HEK293T (cell line): ENCODE measurements at places on chromosomes 12 and 14.

GRCh38 chr14:53341324-53341723 lies 188.2 kb upstream of the DDHD1 start:
- DNase-seq = no peak

GRCh38 chr12:50220363-50220995 lies 53.3 kb upstream of the CERS5 start:
- DNase-seq = no peak

DNA sequence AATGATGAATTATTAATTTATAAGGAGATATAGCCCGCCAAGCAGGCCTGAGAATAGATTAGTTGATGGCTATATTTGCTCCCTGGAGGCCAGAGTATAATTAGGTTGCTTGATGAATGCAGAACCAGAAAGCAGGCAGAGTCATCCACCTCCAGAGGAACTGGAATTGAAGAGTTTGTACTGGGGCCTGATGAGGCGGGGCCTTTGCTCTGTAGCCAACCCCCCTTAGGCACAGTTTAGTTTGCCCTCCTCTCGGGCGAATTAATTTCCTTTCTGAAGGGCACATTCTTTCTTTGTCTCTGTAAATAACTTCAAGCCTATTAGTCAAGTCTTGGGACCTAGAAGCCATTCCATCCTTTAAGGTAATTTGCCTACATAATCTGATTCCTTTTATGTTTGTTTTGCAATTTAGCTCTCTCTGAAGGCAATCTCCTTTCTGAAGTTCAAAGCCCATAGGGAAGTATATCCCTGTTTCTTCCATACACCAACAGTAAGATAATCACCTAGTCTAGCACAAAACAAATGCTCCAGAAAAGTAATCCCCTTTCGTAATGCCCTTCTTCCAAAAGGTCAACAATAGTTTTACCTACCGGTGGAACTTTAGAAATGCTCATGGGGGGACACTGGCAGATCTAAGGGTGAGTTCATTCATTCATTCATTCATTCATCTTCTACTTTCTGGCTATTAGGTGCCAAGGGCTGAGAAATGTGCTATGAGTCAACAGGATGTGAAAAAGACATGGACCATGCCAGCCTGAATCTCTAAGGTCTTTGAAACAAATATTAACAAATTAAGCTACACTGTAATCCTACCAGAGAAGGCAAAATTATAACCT lies 84.8 kb upstream of the NUDT4 start:
- no peak for DNase-seq

- DNase-seq = no peak
Observed at GRCh38 chr14:20751963-20752562, 6.4 kb downstream of the EDDM3A start.

GRCh38 chr14:92486881-92487280 lies 26.7 kb upstream of the RIN3 start:
- no peak for DNase-seq

DNA sequence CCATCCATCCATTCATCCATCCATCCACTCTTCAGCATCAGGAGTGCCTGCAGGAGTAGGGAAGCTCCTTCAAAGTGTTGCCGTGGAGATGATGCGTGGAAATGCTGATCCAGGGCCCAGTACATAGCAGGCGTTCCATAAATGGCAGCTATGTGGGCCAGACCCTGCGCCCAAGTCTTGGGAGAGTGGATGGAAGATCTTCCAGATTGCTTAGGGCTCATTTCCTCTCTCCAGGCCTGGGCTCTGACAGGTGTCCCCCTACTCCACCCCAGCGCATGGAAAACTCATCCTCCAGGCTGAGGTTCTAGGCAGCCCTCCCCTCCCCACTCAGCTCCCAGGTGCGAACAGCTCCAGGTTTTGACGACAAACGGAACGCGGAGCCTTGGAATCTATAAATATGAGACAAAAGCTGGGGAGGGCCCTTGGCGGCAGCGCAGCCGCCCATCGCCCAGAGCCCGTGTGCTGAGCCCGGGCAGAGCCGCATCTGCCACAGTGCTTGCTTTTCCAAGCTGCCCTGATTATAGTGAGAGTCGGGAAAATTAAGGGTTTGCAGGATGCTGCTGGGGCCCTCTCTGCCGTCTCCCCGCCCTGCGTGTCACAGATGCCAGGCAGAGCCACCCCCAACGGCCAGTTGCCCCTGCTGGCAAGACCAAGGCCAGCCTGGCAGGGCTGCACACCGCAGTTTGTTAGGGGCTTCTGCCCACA lies 1.6 kb downstream of the BEGAIN start:
- no peak for DNase-seq

DNA sequence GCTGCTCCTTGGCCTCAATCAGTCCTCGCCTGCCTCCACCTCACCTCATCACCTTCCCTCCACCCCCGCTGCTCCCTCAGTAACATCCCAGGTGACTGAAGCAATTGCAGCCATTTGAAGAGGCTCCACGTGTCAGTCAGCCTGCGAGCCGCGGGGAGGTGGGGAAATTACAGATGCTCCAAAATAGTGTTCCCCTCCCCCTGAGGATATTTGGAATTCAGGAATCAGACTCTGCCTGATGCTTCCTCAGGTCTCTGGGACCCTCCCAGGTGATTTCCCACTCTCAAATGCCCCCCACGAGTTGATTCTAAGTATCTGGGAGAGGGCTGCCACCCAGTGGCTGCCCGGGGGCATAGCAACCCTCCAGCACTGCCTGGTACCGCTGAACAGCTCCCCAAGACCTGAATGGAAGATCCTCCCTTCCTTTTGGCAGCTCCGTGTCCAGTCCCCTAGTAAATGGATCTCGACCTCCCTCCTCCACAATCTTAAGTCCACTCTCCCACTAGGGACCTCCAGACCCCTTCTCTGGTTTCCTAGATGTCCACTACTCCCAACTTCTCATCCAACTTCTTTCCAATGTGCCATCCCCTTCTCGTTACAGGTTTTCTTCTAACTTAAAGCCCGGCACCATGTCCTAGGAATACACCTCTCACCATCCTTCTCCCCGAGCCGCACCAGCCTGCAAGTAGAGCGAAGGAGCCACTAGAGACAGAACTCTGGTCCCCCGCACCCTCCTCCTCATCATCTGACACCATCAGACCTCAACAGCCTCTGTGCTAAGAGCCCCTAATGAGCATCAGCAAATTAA lies 1.4 kb upstream of the ASIC1 start:
- DNase-seq = peak; percentile 65

- DNase-seq = no peak
Observed at GRCh38 chr12:97560786-97561618, 98.4 kb downstream of the RMST start.

GRCh38 chr14:104723651-104724406 lies at the start of gene ADSS1:
Gene ADSS1, plus strand, starts transcription at chr14:104724229. Its CDS starts 42 bp downstream, at chr14:104724271.
- peak; percentile 83 for DNase-seq

- DNase-seq = no peak
Observed at GRCh38 chr12:95766356-95767019, 24.1 kb downstream of the NTN4 start.

DNA sequence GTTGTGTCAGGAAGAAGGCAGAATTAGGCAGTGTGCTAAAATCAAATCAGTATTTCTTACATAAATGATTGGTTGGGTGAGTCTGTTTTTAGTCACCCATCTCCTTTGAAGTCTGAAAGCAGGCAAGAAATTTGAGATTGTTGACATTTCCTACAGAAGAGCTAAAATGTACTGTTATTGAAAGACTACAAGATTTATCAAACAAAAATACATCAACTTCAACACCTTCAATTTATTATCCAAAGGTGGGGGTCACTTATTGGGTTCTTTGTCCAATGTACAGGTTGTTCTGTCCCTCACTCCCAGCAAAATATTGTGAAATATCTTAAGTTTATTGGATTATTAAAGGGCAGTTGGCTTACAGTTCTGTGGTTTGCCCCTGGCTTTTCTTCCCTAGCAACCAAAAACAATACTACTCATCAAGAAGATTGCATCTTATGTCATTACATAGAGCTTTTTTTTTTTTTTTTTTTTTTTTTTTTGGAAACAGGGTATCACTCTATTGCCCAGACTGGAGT lies 20.6 kb upstream of the PKP2 start:
- DNase-seq = no peak

- no peak for DNase-seq
Observed at GRCh38 chr12:46698003-46698402, 127.8 kb downstream of the SLC38A4 start.

DNA sequence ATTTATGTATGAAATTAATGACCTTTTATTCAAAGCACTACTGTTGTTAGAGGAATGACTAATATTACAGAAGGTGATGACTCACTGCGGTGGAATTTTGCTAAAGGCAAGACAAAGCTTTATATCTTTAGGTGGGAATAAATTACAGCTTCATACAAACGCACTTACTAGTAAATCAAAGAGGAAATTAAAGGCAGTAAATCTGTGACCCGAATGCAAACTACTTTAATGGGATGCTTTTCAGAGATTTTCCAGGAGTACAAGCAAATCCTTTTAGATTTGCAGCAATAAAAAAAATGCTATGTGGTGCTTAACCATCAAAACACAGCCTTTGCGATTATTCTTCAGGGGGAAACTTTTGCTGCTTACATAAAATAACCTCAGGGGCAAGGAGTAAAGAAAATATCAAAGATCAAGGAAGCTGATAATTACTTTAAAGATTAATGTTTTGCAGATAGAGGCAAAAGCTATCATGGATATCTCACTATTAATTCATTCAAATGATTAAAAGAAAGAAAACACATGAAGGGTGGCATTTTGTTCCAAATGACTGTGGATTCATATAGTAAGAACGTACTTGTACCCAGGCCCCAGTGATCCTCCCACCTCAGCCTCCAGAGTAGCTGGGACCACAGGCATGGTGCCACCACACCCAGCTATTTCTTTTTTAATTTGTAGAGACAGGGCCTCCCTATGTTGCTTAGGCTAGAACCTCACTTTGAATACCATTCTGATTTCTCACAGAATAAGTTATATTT lies 98.9 kb downstream of the DENND5B start:
- DNase-seq = peak; percentile 16

GRCh38 chr12:96323906-96324305 lies 76.3 kb downstream of the CDK17 start:
- no peak for DNase-seq

DNA sequence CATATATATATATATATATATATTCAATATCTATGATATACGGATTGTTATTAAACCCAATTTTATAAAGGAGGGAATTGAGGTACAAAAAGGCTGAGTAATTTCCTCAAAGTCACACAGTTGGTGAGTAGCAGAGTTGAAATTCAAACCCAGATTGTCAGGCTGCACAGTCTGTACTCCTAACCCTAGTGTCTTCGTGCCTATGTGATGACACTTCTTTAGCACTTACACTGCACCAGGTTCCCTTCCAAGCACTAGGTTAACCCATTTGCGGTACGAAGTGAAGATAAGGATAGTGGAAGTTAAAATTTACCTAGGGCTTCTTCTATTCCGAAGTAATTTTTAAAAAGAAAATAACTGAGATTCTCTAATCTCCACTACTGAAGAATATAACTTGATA lies 125.1 kb upstream of the TSPAN8 start:
- no peak for DNase-seq

DNA sequence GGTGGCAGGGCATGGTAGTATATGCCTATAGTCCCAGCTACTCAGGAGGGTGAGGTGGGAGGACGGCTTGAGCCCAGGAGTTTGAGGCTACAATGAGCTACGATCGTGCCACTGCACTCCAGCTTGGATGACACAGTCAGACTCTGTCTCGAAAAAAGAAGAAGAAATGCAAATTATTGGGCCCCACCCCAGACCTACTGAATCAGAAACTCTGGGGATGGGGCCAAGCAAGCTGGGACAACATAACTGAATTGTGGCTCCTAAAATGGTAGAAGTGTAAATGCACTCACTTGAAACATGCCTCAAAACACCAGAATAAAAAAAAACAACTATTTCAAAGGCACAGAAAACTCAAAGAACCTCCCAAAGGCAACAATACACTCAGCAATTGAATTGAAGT lies 37.0 kb downstream of the CIT start:
- DNase-seq = no peak

DNA sequence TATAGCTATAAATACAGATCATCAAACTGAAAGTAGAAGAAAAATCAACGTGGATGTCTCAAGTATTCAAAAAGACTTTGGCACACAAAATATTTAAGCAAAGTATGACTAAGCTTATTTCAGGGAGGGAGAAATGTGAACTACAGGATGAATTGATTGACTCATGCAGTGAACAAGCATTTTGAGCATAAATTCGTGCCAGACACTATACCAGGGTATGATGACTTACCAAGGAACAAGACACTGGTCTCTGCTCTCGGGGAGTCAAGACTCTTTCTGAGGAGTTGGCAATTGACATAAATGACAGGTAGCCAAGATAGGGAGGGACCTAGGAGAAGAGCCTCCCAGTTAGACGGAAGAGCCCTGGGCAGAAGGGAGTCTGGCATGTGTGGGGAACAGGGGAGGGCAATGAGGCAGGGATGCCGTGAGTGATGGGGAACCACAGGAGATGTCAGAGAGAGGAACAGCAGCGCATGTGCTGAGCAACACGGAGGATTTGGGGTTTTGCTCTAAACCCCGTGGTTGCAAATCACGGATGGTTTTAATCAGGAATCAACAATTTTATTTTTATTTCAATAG lies 115.2 kb downstream of the TMEM132D start:
- no peak for DNase-seq

DNA sequence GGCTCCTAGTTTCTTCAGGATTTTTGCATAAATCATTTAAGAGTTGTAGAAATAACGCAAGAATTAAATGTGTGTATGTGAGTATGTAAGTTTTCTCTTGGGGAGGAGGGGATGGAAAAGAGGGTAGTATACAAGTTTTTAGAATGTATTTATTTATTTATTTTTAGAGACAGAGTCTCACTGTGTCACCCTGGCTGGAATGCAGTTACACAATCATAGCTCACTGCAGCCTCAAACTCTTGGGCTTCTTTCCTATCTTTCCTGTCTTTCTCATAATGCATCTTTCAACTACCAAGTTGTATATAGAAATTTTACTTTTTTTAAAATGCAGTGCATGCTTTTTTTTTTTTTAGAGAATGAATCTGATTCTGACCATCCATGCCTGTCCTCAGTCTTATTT lies 269.0 kb upstream of the GARIN2 start:
- no peak for DNase-seq
